A375 (cell line): ENCODE measurements at places on chromosomes 4 and X. TPM values are rescaled to one million over a fixed set of nuclear protein-coding genes. Genes with fewer than 3 reads are reported as not detected.

VAMP7 gene
- 21.2 and 24.1 TPM in 2 replicates for total RNA-seq

SERTM2 gene
- not detected in 2 replicates for total RNA-seq

PARM1 gene
- 0.19 and 0.32 TPM in 2 replicates for total RNA-seq

CORIN gene
- total RNA-seq, result 0.13 and 0.30 TPM in 2 replicates

SLC30A9 gene
- total RNA-seq, result 74.9 and 86.8 TPM in 2 replicates

DMP1 gene
- not detected in 2 replicates for total RNA-seq

ZNF182 gene
- 1.2 and 2.3 TPM in 2 replicates for total RNA-seq

CCDC158 gene
- total RNA-seq, result not detected in 2 replicates

MAGEB1 gene
- not detected in 2 replicates for total RNA-seq

CYTL1 gene
- total RNA-seq, result 0.30 TPM in 1 of 2 replicates, not detected in the other

GATA1 gene
- total RNA-seq, result not detected in 2 replicates

CYBB gene
- not detected in 2 replicates for total RNA-seq

TMEM31 gene
- not detected in 2 replicates for total RNA-seq

HCCS gene
- 40.0 and 45.2 TPM in 2 replicates for total RNA-seq

ELF4 gene
- 6.3 and 7.1 TPM in 2 replicates for total RNA-seq

STAP1 gene
- not detected in 2 replicates for total RNA-seq

TMSB15A gene
- total RNA-seq, result 0.68 and 1.4 TPM in 2 replicates
